ENCODE measurements at places on chromosomes 6 and 20.

GRCh38 chr6:41371992-41372831 lies 36.8 kb downstream of the NCR2 start:
- DNase-seq, result peak; percentile 46

DNA sequence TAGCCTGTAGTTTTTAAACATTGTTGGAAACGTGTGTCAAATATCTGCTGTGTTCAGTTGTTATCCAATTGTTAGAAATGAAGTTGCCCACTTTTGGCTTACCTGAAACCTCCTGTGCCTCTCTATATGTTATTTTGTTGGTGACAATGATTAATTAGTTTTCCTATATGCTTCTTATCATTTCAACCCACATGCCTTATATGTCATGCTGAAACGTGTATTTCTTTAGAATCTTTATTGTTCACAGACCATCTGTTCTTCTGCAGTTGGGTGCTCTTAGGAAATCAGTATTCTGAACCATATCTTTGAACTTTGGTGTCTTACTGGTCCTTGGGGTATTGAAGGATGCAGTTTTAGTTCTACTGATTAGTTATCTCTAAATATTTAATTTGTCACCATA lies 91.2 kb upstream of the SCGN start:
- DNase-seq, result no peak

- no peak for DNase-seq
Measured at GRCh38 chr20:63021356-63022321, 14.9 kb upstream of the BHLHE23 start.

- DNase-seq, result no peak
Measured at GRCh38 chr6:142676647-142677192, 268.3 kb downstream of the HIVEP2 start.

All from astrocyte of the hippocampus (primary cell).